ENCODE measurements at places on chromosomes 5 and 9.

DNA sequence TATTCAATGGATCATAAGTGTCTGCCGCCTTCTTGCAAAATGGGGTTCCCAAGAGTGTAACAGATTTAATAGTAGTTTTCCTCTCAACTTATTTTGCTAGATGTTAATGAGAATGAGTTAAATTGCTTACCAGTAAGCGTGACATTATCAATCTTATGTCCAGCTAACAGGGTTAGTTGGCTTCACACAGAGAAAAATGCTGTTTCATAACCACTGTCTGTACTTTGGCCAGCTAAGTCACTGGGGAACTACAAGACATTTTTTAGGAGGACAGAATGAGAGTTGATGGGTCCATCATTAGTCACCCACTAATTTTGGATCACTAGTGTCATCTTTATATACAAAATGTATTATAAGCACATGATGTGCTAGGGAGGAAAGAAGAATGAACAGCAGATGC lies 1.4 kb downstream of the CDC37L1 start:
- DNase-seq: peak; percentile 24

- no peak for DNase-seq
Measured at GRCh38 chr9:91966503-91966902, 16.5 kb upstream of the ROR2 start.

- no peak for DNase-seq
Measured at GRCh38 chr5:56402266-56403220, 169.4 kb upstream of the ANKRD55 start.

- no peak for DNase-seq
Measured at GRCh38 chr5:170437621-170438375, 48.6 kb upstream of the KCNMB1 start.

DNA sequence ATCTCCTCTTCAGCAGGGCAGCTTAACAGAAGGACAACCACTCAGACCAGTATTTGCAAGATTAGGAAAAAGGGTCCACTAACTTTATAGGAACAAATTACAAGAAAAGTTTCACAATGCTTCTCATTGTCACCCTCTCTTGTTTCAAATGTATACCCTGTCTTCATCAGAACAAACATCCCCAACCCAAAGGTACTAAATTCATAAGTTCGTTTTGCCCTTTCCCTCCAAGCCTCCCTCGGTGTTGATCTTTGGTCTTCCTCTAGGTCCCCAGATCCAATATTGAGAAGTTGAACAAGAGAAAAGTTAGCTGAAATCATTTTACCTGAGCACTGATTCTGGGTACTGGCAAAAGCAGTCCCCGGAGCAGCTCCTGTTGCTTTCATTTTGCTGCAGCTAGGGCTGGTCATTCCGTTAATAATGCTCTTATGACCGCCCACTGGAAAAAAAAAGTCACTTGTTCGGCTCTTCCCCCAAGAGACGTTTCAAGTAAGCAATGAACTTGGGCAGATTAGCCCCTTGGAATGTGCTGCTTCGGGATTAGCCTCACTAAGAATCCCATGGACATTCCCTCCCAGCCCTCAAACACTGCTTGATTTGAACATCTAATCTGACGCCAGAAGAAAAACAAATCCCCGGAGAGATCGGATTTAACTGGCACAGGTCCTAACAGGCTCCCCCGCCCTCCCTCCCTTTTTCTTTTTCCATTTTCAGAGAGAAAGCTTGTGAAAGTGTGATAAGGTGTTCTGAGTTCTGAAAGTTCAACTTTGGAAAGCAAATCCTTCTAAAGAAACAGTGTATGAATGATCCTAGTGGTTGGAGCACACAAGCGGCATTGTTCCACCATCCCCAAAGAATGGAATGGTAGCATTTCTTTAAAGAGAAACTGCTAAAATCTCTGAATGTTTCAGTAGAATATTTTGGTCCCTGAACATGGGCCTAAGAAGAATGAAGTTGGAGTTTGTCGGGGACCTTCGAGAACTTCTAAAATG lies 252.5 kb downstream of the TRPM3 start:
- DNase-seq: no peak

GRCh38 chr5:73943397-73943796 lies 317.4 kb downstream of the ARHGEF28 start:
- DNase-seq: no peak

DNA sequence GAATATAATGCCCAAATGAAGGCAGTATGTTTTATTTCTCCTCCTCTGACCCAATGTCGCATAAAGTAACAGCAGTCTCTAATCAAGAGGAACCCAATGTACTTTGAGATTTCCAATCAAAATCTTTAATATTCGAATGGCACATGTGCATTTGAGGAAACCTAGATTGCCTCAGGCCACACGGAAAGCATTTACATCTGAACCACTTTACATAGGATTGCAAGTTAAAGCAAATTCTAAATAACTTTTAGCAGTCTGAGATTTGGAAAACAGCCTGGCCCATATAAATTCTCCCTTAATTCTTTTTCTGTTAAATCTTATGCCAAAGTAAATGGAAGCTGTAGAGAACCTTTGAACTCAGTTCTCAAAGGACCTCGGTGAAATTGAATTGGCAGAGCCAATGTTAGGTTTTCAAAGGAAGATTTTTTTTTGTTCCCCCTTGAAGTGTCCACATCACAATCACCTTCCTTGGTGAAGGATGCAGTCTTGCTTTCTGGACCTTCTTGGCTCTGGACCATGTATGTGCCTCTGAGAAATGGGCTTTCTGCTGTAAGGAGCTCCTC lies 57.3 kb downstream of the SNCAIP start:
- no peak for DNase-seq

GRCh38 chr5:138653502-138653901 lies 78.3 kb upstream of the HSPA9 start:
- no peak for DNase-seq

GRCh38 chr9:5549658-5550650 lies 39.6 kb downstream of the PDCD1LG2 start:
- DNase-seq: no peak

- DNase-seq: no peak
Measured at GRCh38 chr9:28707616-28708015, 1134.3 kb upstream of the C9orf72 start.

DNA sequence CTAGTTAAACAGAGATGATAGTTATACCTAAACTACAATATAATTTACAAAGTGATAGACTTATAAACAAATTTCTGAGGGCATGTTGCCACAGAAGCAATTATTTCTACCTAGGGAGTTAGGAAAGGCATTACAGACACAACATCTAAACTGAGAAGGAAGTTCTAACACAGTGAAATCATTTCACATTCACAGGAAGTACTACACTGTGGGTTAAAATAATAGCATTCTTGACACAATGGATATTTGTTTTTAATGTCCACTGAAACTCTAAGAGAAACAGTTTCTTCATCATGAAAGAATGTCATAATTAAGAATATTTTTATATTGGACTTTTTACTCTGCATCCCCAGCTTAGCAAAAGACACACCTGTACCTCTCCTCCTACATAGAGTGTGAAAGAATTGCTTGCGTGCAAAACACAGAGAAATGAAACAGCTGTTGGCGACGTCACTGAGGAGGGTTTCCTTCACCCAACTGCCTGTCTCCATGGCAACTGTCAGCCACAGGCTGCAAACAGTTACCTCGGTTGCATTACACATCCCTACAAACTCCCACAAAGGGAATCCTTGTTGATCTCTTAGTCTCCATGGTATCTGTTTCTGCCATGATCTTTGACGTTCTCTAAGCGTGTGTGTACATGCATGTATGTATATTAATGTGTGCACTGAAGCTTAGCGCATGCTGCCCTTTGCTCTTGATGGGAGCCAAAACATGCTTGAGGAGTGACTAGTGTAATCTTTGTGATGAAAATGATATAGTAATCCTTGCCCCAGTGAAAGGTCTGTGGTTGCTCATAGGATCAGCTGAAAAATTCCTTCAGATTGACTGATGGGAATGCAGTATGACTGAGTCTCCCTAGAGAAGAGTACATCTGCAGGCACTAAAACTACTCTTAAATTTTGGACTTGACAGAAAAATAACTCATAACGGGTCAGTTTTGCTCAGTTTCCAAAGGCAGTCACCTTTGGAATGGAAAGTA lies 168.5 kb downstream of the ACTL7B start:
- no peak for DNase-seq

GRCh38 chr9:134624137-134624591 lies 17.4 kb upstream of the COL5A1 start:
- no peak for DNase-seq

DNA sequence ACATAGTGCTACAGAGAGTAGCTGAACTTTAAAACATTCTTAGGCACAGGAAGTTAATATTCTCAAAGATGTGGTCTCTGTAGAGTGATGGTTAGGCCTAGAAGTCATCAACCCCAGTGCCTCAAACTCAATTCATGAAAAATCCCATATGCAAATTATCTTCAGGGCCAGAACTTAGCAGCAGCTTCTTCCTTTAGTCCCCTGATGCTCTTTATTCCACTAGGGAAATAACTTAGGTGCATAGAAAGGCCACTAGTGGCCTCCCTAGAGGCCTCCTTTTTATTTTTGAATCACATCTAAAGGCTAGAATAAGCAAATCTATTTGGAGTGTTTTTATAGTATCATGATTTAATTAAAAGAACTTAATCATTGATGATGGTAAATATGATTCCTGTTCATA lies 88.3 kb downstream of the GIN1 start:
- DNase-seq: peak; percentile 5

- DNase-seq: no peak
Measured at GRCh38 chr5:87154191-87154590, 113.5 kb upstream of the RASA1 start.

DNA sequence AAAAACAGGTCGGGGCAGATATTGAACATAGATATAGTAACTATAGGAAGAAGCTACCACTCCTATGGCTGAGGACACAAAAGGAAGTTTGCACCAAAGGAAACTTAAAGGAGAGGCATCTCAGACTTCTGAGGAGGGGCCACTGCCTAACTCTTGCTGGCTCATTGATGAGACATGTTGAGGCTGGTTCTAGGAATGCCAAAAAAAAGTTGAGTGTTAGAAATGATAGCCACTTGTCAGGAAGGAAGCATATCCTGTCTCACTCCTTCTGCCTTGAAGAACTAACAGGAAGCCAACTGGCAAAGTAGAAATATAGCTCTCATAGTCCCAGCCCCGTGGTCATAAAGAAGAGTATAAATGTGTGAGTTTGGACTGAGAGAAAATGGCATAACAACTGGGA lies 23.3 kb upstream of the STOM start:
- peak; percentile 34 for DNase-seq

GRCh38 chr5:169300468-169301385 lies at the start of gene SLIT3:
TSS of gene SLIT3 (minus strand) at chr5:169301139. CDS start at chr5:169300709, 430 bp downstream.
- DNase-seq: no peak

- DNase-seq: no peak
Measured at GRCh38 chr9:114300153-114300845, 22.6 kb upstream of the ORM1 start.

DNA sequence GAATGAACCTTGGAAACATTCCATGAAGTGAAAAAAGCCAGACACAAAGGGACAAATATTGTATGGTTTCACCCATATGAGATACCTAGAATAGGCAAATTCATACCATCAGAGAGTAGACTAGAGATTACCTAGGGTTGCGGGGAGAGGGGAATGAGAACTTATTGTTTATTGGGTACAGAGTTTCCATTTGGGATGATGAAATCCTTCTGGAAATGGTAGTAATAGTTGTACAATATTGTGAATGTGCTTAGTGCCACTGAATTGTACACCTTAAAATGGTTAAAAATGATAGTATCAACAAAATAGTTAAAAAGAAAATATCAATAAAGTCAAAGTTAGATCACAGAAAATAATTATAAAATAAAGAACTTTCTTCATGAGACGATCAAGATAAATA lies 25.5 kb downstream of the CATSPER3 start:
- no peak for DNase-seq

DNA sequence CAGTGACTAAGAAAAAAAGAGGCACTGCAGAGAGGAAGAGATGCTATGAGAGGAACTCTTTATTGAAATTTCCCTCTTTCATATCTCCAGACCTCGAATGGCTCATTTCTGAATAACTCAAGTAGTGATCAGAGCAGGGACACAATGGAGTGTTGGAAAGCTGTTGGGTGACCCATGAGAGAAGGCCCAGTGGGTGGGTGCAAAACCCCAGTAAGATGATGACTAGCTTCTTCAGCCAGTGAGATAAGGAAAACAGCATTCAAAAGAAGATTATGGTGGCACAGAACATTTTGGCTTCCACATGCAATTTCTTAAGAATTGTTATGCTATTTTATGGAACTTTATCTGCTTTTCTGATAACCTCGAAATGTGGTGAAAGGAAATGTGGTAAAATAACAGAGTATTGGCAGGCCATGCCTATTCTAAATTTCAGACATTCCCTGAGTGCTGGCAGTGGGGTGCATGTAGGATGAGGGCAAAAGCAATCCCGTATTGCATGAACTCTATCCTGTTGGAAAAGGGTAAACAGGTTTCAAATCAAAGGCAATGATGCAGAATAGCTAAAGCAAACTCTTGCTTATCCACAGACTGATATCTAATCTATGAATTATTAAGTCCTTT lies 128.0 kb upstream of the KLF9 start:
- no peak for DNase-seq

DNA sequence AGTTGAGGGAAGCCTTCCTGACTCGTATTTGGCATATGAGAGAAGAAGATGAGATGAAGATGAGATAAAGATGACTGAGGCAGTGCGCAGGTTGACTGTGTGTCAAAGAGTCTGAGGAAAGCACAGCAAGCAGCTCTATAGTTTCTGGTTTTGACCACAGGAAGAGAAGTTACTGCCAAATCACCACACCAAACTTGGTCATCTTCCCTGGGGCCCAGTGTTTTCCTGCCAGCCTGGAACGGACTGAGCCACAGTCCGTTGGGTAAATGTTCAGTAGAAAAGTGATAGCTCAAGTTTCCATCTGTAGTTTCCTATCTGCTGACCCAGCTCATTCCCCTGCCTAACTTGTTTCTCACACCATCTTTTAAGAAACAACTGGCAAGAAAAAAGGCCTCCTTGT lies 80.7 kb upstream of the ADAMTS19 start:
- DNase-seq: no peak

All from AML-193 (cell line).